Stimulated activated CD8-positive, alpha-beta memory T cell treated with anti-CD3 and anti-CD28 coated beads, Interleukin-4, amount 100 ng/mL, for 1 hour (primary cell): ENCODE measurements at places on chromosomes 4 and X.

DNA sequence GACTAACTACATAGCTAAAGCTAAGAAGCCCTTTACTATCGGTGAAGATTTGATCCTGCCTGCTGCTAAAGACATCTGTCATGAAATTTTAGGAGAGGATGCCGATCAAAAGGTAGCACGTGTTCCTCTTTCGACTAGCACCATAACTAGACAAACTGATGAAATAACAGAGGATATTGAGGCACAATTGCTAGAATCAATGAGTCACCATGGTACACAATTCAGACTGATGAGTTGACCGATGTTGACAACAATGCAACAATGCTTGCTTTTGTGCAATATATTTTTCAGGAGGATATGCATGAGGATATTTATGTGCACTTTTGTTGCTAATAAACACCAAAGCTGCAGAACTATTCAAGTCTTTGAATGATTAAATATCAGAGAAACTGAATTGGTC, 24.3 kb downstream of the TBCK start:
- no peak for DNase-seq

DNA sequence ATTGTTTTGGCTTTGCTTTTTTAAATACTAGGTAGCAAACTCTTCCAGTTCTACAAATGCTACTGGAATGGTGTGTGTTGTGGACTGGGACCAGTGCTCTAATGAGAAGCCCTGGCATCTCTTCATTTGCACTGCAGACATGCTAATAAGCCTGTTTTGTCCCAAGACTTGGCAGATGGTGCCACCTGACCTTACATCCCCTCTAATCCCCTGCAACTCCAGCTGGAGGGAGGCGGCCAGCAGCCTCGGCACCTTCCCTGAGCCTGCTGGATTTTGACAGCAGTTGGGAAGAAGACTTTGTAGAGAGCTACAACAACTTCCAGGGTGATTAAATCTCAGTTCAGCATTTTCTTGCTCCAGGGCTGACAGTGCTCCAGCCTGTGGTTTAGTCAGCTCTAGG, 200.0 kb downstream of the DCLK2 start:
- DNase-seq = no peak

GRCh38 chr4:52265781-52266525, 214.8 kb downstream of the SPATA18 start:
- DNase-seq = no peak

DNA sequence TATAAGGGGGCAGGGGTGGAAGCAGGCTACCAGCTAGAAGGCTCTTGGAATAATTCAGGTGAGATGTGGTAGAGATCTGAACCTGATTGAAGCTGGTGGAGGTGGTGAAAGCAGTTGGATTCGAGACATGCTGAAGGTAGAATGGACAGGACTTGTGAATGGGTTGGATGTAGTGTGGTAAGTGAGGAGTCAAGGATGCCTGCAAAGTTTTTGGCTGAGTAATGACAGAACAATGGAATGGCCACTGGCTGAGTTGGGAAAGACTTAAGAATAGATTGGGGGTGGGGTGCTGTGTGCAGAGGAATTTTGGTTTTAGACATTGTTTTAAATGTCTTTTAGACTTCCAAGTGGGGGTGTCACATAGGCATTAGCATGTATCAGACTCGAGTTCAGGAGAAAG, 33.5 kb downstream of the HPF1 start:
- DNase-seq = no peak

- DNase-seq = no peak
Measured at GRCh38 chrX:123036401-123036800, 147.7 kb upstream of the GRIA3 start.

DNA sequence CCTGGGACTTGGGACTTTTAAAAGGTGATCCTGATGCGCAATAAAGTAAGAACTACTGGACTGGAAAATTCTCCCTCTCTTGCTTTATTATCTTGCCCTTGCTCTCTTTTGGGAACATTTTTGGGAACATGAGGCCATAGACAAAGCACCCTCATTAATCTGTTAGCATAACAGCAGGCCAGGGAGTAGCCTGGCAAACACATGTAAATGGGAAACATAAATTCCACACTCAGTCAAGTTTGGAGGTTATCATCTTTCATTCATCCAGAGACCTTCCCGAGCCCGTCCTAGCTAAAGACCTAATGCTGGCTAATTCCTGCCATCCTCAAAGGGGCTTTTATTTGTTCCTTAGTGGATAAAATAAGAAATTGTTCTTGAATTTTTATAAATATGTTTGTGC, 162.8 kb upstream of the ARX start:
- no peak for DNase-seq

- no peak for DNase-seq
Measured at GRCh38 chrX:51760657-51761056, 17.4 kb downstream of the GSPT2 start.

- DNase-seq = no peak
Measured at GRCh38 chr4:163447481-163447880, 26.1 kb downstream of the TKTL2 start.

DNA sequence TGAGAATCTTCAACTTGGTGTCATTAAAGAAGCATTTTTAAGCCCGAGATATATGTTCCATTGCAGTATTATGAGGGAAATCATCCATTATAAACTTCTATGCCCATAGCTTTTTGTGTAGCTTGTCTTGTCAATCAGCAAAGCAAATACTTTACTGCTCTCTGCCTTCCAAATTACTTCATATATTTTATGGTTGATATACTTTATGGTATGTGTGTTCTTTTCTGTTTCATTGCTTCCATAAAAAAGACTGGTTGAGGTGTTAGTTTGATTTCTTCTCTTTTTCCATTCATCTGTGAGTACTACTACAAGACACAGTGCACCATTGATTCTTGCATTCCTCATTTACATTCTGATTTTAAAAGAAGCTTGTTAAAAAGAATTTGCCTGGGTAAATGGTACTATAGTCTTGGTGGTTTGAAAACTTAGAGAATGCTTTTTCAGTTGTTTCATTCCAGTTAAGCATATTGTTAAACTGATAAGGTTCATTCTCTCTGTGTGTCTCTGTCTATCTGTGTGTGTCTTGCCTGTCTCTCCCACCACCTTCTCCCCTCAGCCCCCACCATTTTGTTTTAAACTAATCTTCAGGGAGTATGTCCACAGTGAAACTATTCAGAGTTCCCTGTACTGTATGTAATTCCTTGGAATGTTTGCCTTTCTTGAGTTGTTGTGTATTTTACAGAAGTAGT, 27.1 kb downstream of the STAG2 start:
- no peak for DNase-seq

DNA sequence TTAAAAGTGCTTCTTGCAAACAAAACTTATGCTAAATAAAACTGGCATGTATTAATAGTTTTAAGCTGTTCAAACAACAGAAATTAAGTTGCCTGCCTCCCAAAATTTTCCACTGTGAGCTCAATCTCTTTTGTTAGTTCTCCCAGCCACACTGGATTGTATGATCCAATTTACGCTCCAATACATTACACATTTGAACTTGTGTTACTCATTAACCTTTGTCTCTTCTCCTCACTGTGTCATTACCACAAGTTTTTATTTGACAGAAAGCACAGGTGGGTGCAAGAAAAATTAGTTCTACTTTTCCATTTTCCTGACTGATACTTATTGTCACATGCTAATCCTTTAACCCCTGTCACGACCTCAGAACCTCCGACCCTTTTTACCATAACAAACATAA, 55.5 kb downstream of the SHISA3 start:
- DNase-seq = no peak

- DNase-seq = no peak
Measured at GRCh38 chrX:46582966-46583365, 9.4 kb downstream of the CHST7 start.

- DNase-seq = no peak
Measured at GRCh38 chrX:65910899-65911298, 129.0 kb downstream of the VSIG4 start.

- no peak for DNase-seq
Measured at GRCh38 chr4:66972087-66972486, 573.2 kb downstream of the CENPC start.

DNA sequence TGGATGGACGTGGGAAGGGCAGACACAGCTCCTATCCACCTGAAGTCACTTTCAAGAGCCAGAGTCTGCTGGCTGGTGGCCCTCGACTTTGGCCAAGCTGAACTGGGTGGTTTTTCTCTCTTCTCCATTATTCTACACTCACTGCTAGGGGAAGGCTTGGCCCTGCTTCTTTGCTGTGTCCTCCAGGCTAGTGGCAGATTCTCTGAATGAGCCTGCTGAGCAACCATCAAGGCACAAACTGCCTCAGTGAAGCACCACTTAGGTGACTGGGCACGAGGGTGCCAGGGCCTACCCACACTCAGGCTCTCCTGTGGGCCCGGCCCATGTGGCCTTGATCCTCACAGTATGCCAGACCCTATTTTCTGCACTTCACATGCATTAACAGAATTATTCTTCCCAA, 92.0 kb downstream of the PJA1 start:
- DNase-seq = no peak

- no peak for DNase-seq
Measured at GRCh38 chr4:1565598-1566295, 118.4 kb downstream of the FAM53A start.

GRCh38 chr4:181685461-181685860, 557.7 kb upstream of the TENM3 start:
- no peak for DNase-seq

DNA sequence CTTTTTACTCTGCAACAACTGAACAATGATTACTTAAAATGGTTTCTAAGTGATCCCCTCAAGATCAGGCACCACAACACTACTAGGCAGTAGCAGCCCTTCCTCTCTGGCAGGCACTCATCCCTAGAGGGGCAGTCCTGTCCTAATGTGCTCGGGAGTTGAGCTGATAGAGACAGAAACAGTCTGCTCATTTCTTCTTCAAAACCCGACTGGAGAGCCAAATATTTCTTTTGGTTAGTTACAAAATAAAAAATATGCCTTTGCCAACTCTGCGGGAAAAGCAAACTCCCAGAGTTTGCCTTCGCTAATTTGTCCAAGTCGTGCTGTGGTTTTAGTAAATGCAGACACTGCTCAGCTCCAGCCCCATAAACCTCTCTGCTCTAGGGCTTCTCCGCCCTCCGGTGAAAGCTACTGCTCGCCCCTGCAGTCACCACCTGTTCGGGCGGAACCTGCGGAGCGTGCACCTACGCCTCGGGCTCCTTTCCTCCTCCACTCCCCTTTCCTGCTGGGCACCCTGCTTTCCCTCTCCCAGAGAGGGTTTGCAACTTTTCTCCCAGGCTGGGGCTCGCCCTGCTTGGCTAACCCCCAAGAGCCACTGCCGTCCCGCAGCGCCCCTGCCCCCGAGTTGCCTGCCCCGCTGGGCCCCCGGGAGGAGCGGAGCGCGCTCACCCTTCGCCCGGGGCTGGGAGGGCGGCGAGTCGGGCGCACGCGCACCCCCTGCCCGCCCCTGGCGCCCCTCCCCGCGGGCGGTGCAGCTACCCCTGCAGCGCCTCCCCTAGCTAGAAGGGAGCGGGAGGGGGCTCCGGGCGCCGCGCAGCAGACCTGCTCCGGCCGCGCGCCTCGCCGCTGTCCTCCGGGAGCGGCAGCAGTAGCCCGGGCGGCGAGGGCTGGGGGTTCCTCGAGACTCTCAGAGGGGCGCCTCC, at the start of gene NPNT:
Gene NPNT, plus strand, starts transcription at position 812 of the 923 bp plus-strand sequence. CDS start 182 bp downstream, outside the sequence.
- DNase-seq = no peak

DNA sequence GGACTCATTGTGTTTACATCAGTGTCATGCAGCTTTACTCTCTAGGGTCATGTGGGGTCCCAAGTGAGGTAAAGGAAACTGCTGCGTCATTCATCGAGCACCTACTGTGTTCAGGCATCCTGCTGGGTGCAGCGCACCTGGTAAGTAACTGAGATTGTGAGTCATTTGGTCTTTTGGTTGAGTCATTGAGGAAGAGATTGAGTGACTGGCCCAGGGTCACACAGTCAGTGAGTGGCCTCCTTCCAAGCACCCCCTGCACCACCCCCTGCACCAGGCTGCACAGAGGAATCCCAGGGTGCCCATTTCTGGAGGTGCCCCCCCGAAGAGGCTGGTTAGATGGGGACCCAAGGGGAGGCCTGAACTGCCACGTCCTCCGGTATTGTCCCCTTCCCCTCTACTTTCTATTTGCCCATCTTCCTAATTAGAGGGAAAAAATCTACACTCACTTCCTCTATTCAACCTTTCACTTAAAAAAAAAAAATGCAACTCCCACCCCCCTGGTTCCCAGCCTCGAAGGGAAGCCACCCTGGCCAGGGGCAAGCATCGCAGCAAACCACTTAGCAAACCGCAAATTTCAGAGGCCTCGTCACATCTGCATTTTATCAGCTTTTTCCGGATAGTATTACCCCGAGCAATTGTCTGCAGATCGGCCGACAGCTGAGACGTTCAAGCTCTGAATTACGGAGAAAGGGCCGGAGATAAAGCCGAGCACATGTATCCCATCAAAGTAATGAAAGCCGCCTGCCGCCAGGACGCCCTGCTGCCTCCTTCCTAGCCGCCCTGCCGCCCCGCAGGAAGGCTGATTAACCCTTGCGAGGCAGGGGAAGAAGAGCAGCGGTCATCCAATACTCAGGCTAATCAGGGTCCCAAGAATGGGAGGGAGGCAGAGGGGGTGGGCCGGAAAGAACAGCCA, 96.3 kb upstream of the MSX1 start:
- no peak for DNase-seq

DNA sequence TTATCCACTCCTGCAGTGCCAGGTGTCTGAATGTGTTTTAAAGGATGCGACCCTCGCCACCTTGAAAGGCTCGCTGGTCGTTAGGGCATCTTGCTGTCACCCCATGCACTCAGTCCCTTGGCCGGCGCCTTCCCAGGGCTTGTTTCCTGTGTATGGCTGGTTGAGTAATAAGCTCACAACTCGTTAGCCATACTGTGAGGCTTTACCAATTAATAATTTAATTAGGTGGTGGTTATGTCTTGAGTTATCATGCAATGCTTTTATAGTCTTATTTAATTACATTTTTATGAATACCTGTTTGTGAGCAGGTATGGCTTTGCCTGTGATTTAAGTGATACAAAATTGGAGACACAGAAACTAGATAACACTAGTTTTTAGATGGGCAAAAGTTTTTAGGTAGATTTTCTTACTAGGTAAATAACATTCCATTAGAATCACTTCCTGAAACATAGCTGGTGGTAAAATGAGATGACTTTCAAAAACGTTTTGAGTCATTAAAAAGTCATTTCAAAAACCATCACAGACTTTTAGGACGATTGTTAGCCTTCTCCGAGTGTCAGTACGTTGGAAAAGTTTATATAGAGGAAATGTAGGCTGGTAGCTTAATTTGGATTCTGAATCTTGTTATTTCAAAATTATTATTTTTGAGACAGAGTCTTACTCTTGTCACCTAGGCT, 18.2 kb downstream of the PTTG2 start:
- no peak for DNase-seq

DNA sequence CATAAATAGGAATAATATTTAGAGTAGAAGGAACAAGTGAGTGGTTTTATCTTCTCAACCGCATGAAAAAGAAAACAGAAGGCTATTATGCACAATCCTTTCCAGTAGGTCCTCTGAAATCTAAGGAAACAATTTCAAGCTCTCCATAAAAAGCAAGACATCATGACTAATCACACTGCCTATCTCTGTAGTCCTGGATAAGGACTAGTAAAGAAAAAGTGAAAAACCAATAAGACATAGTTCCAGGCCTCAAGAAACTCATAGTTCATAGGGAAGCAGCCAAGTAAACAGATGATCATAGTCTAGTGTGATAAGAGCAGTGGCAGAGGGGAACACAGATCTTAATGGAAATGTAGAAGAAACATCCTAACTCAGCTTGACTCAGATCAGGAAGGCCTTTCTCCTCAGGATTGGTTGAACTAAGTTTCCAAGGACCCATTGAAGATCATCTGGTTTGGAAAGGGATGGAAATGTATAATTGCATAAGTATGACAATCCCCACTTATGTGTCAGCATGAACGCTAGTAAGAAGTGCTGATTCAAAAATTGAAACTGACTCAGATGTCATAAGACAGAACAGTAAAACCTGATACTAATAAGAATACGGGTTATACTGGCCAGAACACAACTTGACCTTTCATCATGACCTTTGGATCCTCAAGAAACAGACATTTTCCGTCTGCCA, 155.3 kb downstream of the GRIA3 start:
- DNase-seq = no peak

- no peak for DNase-seq
Measured at GRCh38 chr4:176099314-176099713, 33.7 kb downstream of the WDR17 start.
